ENCODE measurements at places on chromosomes 3 and 15. TPM values are rescaled to one million over a fixed set of nuclear protein-coding genes. Genes with fewer than 3 reads are reported as not detected.

Gene GOLGA6D
- total RNA-seq: not detected

Gene KLF15
- total RNA-seq: 0.13 TPM

Gene GPR156
- total RNA-seq: not detected

Gene GOLGA8Q
- not detected for total RNA-seq

Gene KNL1
- 14.5 TPM for total RNA-seq

Gene GXYLT2
- total RNA-seq: 10.0 TPM

Gene CTXN2
- total RNA-seq: not detected

Gene LRRC28
- 30.8 TPM for total RNA-seq

Gene SUCNR1
- under 0.01 TPM for total RNA-seq

Gene CORO2B
- total RNA-seq: 7.6 TPM

Gene ARGFX
- total RNA-seq: not detected

Gene GABRR3
- total RNA-seq: not detected

Gene CCR8
- total RNA-seq: not detected

Gene CD96
- not detected for total RNA-seq

DNA sequence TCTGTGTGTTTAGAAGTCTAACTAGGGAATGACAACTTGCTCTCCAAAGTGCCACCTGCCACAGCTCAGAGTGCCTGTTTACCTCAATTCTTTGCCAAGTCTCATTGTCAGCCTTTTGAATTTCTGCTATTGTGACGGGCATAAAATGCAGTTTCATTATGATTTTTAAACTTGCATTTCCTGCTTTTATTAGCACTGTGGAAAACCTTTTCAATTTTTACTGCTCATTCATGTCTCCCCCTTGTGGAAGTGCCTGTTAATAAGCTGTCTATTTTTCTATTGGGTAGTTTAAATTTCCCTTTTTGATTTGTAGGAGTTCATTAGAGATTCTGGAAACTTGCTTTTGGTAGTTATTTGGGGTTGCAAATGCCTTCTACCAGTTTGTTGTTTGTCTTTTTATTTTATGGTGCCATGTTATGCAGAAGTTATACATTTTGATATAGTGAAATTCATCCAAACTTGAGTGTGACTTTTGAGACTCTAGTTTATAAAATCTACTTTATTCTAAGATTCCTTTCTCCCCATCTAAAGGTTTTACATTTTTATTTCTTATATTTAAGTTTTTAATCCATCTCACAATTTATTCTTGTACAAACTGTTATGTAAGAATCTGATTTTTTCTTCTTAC is 53.9 kb upstream of the FRMD4B start:
- H3K4me1 ChIP-seq: no peaks in the 10 kb centered on the region
- no peaks in the 10 kb centered on the region for H3K27me3 ChIP-seq
- H3K4me3 ChIP-seq: peak overlapping the region; percentile 33

DNA sequence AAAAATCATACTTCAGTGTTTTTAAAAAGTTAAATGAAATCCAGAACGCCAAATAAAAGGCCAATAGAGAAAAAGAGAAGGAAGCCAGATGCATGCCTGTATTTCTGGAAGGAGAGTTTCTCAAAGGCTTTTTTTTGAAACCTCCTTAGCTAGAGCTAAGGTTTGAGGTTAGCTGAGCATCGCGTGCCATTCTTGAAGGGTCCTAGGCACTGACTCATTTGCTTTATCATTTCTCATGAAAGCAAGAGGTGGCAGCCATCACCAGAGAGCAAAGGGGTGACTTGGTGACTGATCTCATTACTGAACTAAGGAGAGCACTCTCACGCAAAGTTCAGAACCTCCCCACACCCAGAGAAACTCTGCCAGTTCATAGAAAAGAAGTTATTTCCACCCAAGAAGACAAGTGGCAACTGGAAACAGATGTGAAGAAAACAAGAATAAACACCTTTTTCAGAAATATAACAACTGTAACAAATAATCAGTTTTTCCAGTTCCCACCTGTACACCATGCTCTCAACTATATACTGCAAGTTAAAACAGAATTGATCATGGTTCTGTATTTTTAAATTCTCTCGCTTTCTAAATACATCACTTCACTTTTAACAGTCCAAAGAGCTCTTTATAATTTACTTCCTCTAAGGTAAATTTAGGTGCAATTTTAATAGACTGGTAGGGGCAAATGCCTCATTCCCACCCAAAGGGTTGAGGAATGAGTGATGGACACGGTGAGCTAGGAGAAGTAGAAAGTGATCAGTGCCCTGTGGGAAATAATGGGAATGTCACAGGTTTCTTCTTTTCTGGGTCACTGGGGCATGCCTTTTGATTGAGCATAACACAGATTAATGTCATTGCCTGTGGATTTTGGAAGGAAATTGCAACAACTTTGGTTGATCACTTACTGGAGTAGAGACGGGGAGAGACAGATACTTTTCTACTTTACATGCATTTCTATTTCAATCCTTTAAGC is 24.7 kb downstream of the GPR15 start:
- DNase-seq: peak; percentile 7
- no peak overlapping the region for H3K27ac ChIP-seq
- no peak overlapping the region for H3K4me3 ChIP-seq
- H3K4me1 ChIP-seq: no peaks in the 10 kb centered on the region

GRCh38 chr15:89785774-89786140 is 9.6 kb downstream of the MESP2 start:
- DNase-seq: peak; percentile 35
- H3K4me1 ChIP-seq: peaks cover 37% of the 10 kb centered on the region
- no peaks in the 10 kb centered on the region for H3K27me3 ChIP-seq
- H3K36me3 ChIP-seq: peaks cover 57% of the 10 kb centered on the region

GRCh38 chr3:90253131-90253530 is 1145.7 kb downstream of the EPHA3 start:
- H3K36me3 ChIP-seq: no peaks in the 10 kb centered on the region
- H3K4me3 ChIP-seq: no peak overlapping the region
- no peak overlapping the region for H3K27ac ChIP-seq
- H3K27me3 ChIP-seq: no peaks in the 10 kb centered on the region

- no peaks in the 10 kb centered on the region for H3K27me3 ChIP-seq
- H3K27ac ChIP-seq: peak overlapping the region; percentile 21
- no peak overlapping the region for H3K4me3 ChIP-seq
- DNase-seq: peak; percentile 27
Observed at GRCh38 chr15:38899300-38899699, 334.7 kb upstream of the RASGRP1 start.

DNA sequence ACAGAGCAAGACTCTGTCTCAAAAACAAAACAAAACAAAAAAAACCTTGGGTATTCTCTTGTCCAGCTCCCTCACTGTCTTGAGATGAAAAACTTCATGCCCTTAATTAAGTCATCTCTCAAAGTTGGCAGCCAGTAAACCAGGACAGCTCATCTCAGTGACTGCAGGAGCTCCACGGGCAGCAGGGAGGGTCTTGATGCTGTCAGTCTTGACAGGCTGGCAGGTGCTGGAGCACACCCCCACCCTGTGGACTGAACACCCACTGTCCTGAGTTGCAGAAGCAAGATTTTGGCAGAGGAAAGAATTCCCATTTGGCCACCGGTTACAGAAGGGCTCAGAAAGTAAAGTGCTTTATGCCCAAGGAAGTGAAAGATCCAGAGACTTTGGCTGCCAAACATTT is 8.0 kb downstream of the DNAJA4 start:
- no peaks in the 10 kb centered on the region for H3K4me1 ChIP-seq
- H3K4me3 ChIP-seq: no peak overlapping the region
- no peak overlapping the region for H3K27ac ChIP-seq
- no peaks in the 10 kb centered on the region for H3K27me3 ChIP-seq
- no peaks in the 10 kb centered on the region for H3K36me3 ChIP-seq
- no peak for DNase-seq

DNA sequence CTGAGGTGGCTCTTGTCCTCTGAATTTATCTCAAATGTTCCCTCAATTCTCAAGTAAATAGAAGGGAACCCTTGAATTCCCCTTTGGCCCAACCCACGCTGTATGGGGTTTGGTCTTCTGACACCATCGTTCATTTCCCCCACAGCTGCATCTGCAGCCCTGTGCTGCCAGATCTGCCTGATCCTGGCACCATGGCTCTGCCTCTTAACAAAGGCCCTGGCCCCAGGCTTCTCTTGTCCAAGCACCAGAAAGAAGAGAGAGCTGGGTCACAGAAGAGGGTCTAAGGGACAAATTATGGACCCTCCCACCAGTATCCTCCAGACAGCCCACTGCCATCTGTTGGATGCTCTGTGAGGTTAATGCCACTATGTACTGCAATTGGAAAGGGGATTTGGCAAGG is 1.8 kb downstream of the MAP1A start:
- peaks cover 33% of the 10 kb centered on the region for H3K4me1 ChIP-seq
- H3K27ac ChIP-seq: no peak overlapping the region
- no peaks in the 10 kb centered on the region for H3K27me3 ChIP-seq
- H3K4me3 ChIP-seq: peak overlapping the region; percentile 100
- DNase-seq: no peak
- H3K36me3 ChIP-seq: peaks cover 23% of the 10 kb centered on the region

- no peaks in the 10 kb centered on the region for H3K36me3 ChIP-seq
- no peaks in the 10 kb centered on the region for H3K4me1 ChIP-seq
- no peak for DNase-seq
- no peaks in the 10 kb centered on the region for H3K27me3 ChIP-seq
- no peak overlapping the region for H3K4me3 ChIP-seq
Observed at GRCh38 chr15:91114301-91114700, 14.2 kb downstream of the SV2B start.

DNA sequence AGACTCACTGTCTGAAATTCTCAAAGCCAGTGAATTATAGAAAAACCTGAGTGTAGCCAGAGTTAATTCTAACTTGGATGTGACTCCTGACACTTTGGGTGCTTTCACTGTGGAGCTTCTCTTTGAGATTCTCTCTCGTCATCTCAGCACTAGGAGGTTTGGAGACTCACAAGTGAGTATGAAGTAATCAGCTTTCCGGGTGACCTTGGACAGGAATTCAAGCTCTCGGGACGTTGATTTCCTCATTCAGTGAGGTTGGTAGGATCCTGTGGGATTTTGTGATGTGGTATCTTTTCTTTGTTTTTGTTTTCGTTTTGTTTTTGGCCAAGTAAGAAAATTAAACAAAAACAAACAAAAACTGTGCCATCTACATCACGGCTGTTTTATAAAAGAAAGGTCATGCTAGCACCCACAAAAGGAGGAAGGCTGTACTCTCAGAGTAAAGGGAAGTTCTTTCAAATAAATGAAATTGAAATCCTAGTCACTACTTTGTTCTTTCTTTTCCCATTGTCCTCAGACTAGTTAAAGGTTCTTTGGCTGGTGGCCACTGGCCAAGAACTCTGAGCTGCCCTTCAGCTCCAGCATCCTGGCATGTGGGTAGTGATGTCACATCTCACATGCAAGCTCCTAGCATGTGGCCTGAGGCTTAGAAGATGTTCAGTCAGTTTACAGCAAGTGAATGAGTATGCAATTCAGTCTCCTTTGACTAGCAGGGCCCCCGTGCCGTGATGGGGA is 263.3 kb upstream of the TPM1 start:
- peak; percentile 72 for DNase-seq
- no peak overlapping the region for H3K4me3 ChIP-seq
- H3K36me3 ChIP-seq: no peaks in the 10 kb centered on the region
- H3K27ac ChIP-seq: peak overlapping the region; percentile 37
- no peaks in the 10 kb centered on the region for H3K27me3 ChIP-seq

GRCh38 chr3:32626631-32627030 is 56.0 kb upstream of the DYNC1LI1 start:
- H3K4me3 ChIP-seq: no peak overlapping the region
- DNase-seq: no peak
- peaks cover 8% of the 10 kb centered on the region for H3K27me3 ChIP-seq
- no peak overlapping the region for H3K27ac ChIP-seq
- no peaks in the 10 kb centered on the region for H3K4me1 ChIP-seq
- H3K36me3 ChIP-seq: no peaks in the 10 kb centered on the region

GRCh38 chr3:146133441-146133840 is 27.5 kb downstream of the PLOD2 start:
- H3K4me1 ChIP-seq: peaks cover 61% of the 10 kb centered on the region
- DNase-seq: peak; percentile 23
- H3K27me3 ChIP-seq: no peaks in the 10 kb centered on the region
- H3K4me3 ChIP-seq: no peak overlapping the region
- peaks cover 15% of the 10 kb centered on the region for H3K36me3 ChIP-seq

- H3K36me3 ChIP-seq: no peaks in the 10 kb centered on the region
- DNase-seq: no peak
- no peak overlapping the region for H3K27ac ChIP-seq
- no peak overlapping the region for H3K4me3 ChIP-seq
Observed at GRCh38 chr3:134807189-134807588, 12.1 kb downstream of the EPHB1 start.

GRCh38 chr3:28877912-28878311 is 403.0 kb upstream of the RBMS3 start:
- H3K27me3 ChIP-seq: no peaks in the 10 kb centered on the region
- H3K4me1 ChIP-seq: no peaks in the 10 kb centered on the region
- no peaks in the 10 kb centered on the region for H3K36me3 ChIP-seq
- H3K4me3 ChIP-seq: no peak overlapping the region
- no peak overlapping the region for H3K27ac ChIP-seq
- no peak for DNase-seq

DNA sequence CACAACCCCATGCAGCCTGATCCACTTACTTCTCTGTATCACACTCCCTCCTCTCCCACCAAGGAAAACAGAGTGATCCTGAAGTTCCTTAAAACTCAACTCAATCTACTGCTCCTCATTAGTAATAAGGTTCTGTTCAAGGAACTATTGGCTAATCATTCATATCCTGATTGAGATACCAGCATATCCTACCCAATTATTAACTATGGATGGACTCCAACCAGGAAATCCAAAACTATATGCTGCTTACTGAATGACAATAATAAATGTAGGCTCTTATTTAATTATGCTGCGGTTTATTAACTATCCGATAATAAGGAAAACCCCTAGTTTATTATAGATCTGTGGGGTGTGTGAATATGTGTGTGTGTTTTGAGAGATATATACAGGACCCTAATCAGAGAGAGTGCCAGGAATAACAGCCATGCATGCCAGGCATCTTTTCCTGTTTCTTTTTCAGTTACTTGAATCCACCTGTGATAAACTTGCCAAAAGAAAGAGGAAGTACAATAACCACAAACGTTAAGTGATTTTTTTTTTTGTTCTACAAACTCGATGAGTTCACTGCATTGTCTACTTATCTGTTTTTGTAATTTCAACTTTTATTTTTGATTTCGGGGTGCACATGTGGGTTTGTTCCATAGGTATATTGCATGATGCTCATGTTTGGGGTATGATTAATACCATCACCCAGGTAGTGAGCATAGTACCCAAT is 1031.7 kb upstream of the CFAP20DC start:
- H3K4me3 ChIP-seq: no peak overlapping the region
- H3K36me3 ChIP-seq: no peaks in the 10 kb centered on the region
- no peak for DNase-seq
- H3K4me1 ChIP-seq: no peaks in the 10 kb centered on the region
- H3K27ac ChIP-seq: no peak overlapping the region

DNA sequence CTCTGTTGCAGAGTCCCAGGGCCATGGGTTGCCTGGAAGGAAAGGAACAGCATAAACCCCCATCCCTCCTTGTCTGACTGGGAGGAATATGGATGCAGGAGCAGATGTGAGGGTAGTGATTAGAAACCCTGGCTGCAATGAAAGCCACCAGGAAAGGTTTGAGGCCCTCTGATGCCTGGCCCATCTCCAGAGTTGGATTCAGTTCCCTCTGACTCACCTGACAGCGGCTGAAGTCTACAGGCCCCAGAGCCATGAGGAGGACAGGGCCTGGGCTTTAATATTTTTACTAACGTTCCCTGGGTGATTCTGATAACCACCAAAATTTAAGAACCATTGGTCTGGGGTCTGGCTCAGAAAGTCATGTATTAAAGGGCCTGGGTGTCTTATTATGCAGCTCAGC is 214.0 kb downstream of the EPHB1 start:
- H3K36me3 ChIP-seq: no peaks in the 10 kb centered on the region
- no peak overlapping the region for H3K4me3 ChIP-seq
- peak; percentile 16 for DNase-seq
- no peaks in the 10 kb centered on the region for H3K4me1 ChIP-seq
- no peak overlapping the region for H3K27ac ChIP-seq

Data from GM23248 (cell line).